ENCODE measurements at places on chromosomes 3 and 15.
A peak's percentile ranks its signal among the peaks of the same experiment; 100 is the strongest.

DNA sequence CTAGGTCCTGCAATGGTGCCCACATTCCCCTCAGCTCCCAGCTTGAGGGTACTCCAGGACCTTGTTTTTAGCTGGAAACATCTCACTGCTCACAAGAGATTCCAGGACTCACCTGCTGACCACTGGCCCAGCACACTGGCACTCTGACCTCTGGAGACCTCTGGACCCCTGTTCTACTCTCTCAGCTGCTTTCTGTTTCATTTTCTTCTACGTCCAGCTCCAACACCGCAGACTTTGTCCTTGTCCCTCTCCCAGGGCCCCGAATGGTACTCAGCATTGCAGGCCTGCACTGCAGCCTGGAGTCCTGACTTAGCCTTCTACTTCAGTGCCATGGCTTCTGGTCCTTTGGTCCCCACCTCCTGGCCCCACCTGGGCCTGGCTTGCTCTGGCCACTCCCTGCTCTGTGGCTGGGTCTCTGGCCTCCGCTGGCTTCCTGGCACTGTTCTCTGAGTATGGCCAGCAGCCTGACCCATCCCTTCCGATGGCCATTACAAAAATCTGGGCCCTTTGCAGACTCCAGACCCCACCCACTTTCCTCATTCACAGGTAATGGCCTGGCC lies 27.9 kb downstream of the KY start:
- no peak for DNase-seq

GRCh38 chr3:17967111-17967510 lies 224.7 kb upstream of the TBC1D5 start:
- DNase-seq = no peak

DNA sequence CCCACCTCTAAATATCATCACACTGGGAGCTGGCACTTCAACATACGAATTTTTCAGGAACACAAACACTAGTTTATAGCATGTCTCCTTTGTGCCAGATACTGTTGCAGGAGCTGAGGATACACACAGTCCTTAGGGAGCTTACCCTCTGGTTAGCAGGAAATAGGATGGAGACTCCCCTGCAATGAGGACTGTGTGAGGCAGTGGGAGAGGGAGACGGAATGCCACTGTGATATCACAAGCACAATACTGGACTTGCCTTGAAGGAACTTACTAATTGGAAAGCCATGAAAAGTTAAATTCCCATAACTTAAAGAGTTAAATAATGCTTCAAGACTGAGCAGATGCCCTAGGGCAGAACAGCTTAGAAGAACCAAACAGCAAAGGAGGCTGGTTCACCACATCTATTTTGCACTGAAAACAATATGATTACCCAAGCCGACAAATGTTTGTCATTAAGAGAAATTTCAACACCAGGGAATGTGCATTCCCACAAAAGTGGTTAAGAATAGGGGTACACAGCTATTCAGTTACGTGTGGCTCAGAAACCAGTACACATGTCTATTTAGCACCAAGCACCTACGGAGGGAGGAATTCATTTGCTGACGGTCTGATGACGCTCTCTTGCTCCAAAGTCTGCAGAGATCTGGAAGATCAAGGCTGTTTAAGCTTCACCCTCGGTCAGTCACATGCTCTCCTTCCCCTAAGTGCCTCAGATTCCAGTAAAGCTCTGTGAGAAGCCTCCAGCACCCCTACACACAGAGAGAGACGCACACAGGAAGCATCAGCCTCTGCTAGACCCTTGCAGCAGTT lies 5.2 kb downstream of the TBC1D2B start:
- DNase-seq = peak; percentile 83

GRCh38 chr15:92101708-92102394 lies 248.3 kb downstream of the SLCO3A1 start:
- no peak for DNase-seq

DNA sequence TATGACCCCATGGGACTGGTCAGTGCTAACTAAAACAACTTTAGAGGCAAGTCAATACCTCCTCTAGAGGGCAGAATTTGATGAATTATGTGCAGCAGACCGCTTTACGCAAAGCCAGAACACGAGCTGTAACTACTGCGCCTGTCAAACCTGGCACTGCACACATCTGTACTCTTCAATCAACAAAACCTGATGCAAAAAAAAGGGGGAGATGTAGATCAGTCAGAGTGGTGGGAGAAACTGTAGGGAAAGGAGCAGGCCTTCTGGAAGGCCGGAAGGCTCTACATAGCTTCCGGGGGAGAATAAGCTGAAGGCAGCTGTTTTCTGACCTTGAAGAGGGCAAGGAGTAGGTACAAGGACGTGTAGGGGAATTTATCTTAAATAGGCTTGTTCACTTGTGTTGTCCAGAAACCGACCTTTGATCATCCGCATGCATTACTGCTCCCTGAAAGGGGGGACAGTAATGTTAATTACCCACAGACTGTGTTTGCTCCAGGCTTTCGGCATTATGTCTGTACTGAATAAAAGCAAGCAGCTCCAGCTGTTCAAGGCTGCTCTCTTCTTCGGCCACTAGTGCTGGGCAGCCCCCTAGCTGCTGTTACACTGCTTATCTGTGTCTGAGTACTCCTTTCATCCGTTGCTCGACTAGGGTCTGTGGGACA lies 41.0 kb downstream of the GPR160 start:
- DNase-seq = no peak

GRCh38 chr3:71728632-71729342 lies 3.6 kb upstream of the EIF4E3 start:
- no peak for DNase-seq
